Neural crest cell (in vitro differentiated cells): ENCODE measurements at places on chromosomes 6 and 20. TPM values are rescaled to one million over a fixed set of nuclear protein-coding genes. Genes with fewer than 3 reads are reported as not detected.

DNA sequence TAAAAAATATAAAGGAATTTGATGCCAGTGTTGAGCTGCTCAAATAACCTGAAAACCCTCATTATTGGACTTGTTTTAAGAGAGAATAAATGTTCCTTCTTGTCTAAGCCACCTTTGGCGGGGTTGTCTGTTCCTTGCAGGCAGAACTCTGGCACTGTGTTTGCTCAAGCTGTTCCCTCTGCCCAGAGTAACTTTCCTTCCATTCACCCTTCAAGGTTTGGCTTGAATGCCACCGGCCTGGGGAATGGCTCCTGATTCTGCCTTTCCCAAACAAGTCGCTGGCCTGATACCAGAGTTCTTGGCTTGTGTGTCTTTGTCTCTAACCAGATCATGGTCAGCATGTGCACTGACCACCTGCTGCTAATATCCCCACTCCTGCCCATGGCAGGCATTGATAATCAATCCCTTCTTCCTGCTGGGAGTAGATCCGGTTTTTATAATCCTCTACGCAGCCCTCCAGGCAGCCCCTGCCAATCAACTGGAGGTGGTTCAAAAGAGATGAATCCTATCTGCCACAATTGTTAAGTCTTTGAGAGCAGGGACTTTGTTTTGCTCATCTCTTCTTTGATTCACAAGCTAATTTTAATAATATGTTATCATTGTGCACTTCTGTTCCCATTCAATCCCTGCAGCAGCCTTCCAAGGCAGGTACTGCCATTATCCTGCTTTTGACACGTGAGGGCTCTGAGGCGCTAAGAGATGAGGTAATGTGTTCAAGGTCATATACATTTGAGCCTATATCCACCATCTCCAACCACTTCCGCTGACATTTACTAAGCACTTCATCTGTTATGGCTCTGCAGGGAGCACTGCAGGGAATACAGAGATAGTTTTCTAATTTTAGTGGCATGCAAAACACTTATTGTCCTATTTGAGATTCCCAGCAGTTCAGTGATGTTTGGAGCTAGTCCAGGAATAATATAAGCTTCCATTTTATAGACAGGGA lies 3.1 kb upstream of the CCM2L start:
- no peak for DNase-seq

GRCh38 chr6:144588697-144589325 lies 303.7 kb downstream of the UTRN start:
- no peak for DNase-seq

GRCh38 chr20:49724408-49725223 lies 10.9 kb upstream of the B4GALT5 start:
- DNase-seq, result no peak

- DNase-seq, result no peak
These were observed 85.3 kb upstream of the AKAP12 start for GRCh38 chr6:151154418-151154817.

DNA sequence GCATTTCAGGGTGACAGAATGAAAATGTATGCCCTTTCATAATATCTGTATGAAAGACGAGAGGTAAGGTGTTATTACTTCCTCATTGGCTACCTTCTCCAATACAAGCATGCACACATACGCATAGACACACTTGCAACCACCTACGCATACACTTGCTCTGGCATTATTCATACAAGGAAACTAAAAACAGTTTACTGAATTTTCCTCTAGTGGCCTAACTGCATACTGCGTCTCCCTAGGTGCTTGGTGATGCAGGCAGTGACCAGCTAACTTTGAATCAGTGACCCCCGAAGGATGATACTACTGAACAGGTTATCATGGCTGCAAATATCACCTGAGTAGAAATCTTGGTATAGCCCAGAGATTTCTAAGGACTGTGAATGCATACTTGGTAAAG lies 593.1 kb downstream of the PKHD1 start:
- no peak for DNase-seq

DNA sequence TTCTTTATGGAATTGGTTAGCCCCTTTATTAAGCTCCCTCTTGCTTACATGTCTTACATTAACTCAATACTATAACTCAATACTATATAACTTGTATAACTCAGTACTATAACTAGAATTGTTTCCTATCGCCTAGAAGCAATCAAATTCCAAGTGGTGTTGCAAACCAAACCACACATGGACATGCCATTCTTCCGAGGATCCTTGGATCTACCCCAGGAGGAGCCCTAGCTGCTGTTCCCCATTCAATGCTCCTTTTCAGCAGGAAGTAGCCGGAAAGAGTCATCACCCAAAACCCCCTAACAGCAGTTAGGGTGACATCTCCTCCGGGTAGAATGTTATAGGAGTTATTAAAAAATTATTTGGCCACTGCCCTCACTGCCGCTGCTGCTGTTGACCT lies 40.5 kb downstream of the PLN start:
- DNase-seq, result no peak

- no peak for DNase-seq
These were observed 122.9 kb downstream of the HIVEP1 start for GRCh38 chr6:12134991-12135390.

- DNase-seq, result no peak
These were observed 337.6 kb downstream of the BTBD9 start for GRCh38 chr6:38302081-38302480.

The VNN1 gene
- not detected in 2 replicates for total RNA-seq

The ACTL10 gene
- 0.75 TPM in 2 replicates for total RNA-seq

The APOBEC2 gene
- total RNA-seq, result not detected in 2 replicates

The SPATS1 gene
- total RNA-seq, result not detected in 2 replicates

The TRIM31 gene
- not detected in 2 replicates for total RNA-seq

The MAFB gene
- total RNA-seq, result 1.6 and 1.9 TPM in 2 replicates
